ENCODE measurements at places on chromosomes 16 and 17. TPM values are rescaled to one million over a fixed set of nuclear protein-coding genes. Genes with fewer than 3 reads are reported as not detected.

Gene KRTAP3-2
- total RNA-seq = not detected

Gene SLC7A6OS
- 14.9 TPM for total RNA-seq

Gene ALOX12
- 0.75 TPM for total RNA-seq

Gene ENPP7
- total RNA-seq = not detected

Gene MT1E
- 132 TPM for total RNA-seq

Gene TBC1D26
- total RNA-seq = under 0.01 TPM

Gene MYLK3
- 0.37 TPM for total RNA-seq

Gene CNTD1
- 0.37 TPM for total RNA-seq

Gene RARA
- total RNA-seq = 4.8 TPM

Gene HOXB7
- 1.4 TPM for total RNA-seq

Gene TP53TG3B
- total RNA-seq = not detected

All from uterine smooth muscle cell (primary cell).